Diencephalon (tissue), 1 donor: ENCODE measurements at places on chromosomes 16 and 17. TPM values are rescaled to one million over a fixed set of nuclear protein-coding genes. Genes with fewer than 3 reads are reported as not detected.

Gene SLC22A31
- not detected for total RNA-seq

Gene CLEC10A
- not detected for total RNA-seq

Gene CNGB1
- total RNA-seq, result 21.9 TPM

Gene ZBTB4
- 25.6 TPM for total RNA-seq

Gene SEZ6
- 31.1 TPM for total RNA-seq

Gene RBFOX1
- 68.7 TPM for total RNA-seq

Gene SSTR5
- 0.23 TPM for total RNA-seq

Gene KRTAP1-1
- total RNA-seq, result not detected

Gene UMOD
- 0.23 TPM for total RNA-seq

Gene CCDC200
- not detected for total RNA-seq

Gene ATF7IP2
- 13.6 TPM for total RNA-seq

Gene GTF3C1
- 81.0 TPM for total RNA-seq

Gene TBC1D3C
- total RNA-seq, result 1.4 TPM

Gene BANP
- 32.5 TPM for total RNA-seq

Gene TEKT5
- total RNA-seq, result 1.2 TPM

Gene GRAP
- 4.8 TPM for total RNA-seq

Gene FBXO39
- total RNA-seq, result not detected

Gene KRTAP2-2
- total RNA-seq, result not detected

Gene ITGAL
- total RNA-seq, result 1.2 TPM

Gene FOXN1
- total RNA-seq, result not detected

Gene B4GALNT2
- total RNA-seq, result under 0.01 TPM

Gene C16orf96
- 0.46 TPM for total RNA-seq

Gene CLDN7
- 0.92 TPM for total RNA-seq

Gene CHST5
- total RNA-seq, result 0.92 TPM

Gene EVPLL
- total RNA-seq, result 0.69 TPM

Gene INCA1
- total RNA-seq, result 0.69 TPM

Gene PRAC2
- total RNA-seq, result not detected

Gene SLC5A10
- not detected for total RNA-seq

Gene DHRS7C
- not detected for total RNA-seq

Gene AHSP
- total RNA-seq, result 24.9 TPM

Gene MGAT5B
- total RNA-seq, result 29.8 TPM

Gene ST6GALNAC1
- total RNA-seq, result 0.69 TPM

Gene HID1
- 25.1 TPM for total RNA-seq

Gene TNP2
- not detected for total RNA-seq

Gene MFSD6L
- not detected for total RNA-seq

Gene DPEP1
- total RNA-seq, result 4.6 TPM

Gene ITGAX
- 3.0 TPM for total RNA-seq

Gene TCF25
- 176 TPM for total RNA-seq

Gene BCL6B
- total RNA-seq, result 3.0 TPM

Gene GJD3
- not detected for total RNA-seq

Gene MMP28
- total RNA-seq, result 15.2 TPM

Gene CTF1
- 0.92 TPM for total RNA-seq

Gene TEKT1
- 9.5 TPM for total RNA-seq

Gene GUCY2D
- not detected for total RNA-seq

Gene ELMO3
- total RNA-seq, result 0.69 TPM

Gene DNAI2
- total RNA-seq, result 0.92 TPM

Gene SAMD14
- total RNA-seq, result 29.8 TPM

Gene CTRB1
- total RNA-seq, result not detected

Gene TBC1D3D
- total RNA-seq, result not detected

Gene CDH11
- 215 TPM for total RNA-seq

Gene CACNA1G
- 36.0 TPM for total RNA-seq

Gene TNFRSF17
- total RNA-seq, result 3.9 TPM
